ENCODE measurements at places on chromosomes 16 and 17.

DNA sequence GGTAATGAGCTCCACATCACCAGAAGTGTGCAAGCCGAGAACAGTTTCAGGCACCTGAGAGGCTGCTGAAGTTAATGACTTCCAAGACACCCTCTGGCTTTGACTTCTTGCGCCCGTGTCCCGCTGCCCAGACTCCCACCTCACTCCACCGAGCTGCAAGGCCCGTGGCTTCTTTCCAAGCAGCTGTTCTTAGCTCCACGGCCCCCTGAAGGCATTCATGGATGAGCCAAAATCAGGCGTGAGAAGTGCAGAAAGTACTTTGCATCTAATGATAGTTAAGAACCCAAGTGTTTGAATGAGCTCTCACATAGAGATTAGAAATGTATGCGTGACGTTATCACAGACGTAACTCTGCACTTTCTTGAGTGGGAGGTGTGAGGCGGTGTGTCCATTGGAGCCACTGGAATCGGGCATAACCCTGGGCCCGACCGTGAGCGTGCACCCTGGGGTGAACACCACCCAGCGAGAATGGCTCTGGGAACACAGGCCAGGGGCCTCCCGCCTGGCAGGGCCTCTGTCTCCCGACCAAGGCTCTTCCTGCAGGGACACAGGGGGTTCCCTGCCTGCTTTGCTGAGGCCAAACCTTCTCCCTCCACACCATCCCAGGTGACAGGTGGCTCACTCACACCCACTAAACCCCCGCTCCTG, 11.0 kb downstream of the NPTX1 start:
- peaks cover 28% of the 10 kb centered on the region for H3K27me3 ChIP-seq
- H3K27ac ChIP-seq, result no peak overlapping the region
- no peak overlapping the region for H3K4me3 ChIP-seq
- H3K4me1 ChIP-seq, result peaks cover 12% of the 10 kb centered on the region

- H3K4me1 ChIP-seq, result peaks cover 16% of the 10 kb centered on the region
- H3K27me3 ChIP-seq, result no peaks in the 10 kb centered on the region
- DNase-seq, result peak; percentile 88
- H3K36me3 ChIP-seq, result no peaks in the 10 kb centered on the region
Observed at GRCh38 chr17:38748149-38748891, at the start of gene PCGF2. Gene PCGF2, minus strand, starts transcription at chr17:38748336. Its CDS starts 7,934 bp downstream, at chr17:38740402.

GRCh38 chr16:75745242-75745641, 19.0 kb upstream of the CPHXL start:
- DNase-seq, result no peak
- H3K27ac ChIP-seq, result no peak overlapping the region
- H3K36me3 ChIP-seq, result no peaks in the 10 kb centered on the region
- no peaks in the 10 kb centered on the region for H3K4me1 ChIP-seq
- H3K4me3 ChIP-seq, result no peak overlapping the region

DNA sequence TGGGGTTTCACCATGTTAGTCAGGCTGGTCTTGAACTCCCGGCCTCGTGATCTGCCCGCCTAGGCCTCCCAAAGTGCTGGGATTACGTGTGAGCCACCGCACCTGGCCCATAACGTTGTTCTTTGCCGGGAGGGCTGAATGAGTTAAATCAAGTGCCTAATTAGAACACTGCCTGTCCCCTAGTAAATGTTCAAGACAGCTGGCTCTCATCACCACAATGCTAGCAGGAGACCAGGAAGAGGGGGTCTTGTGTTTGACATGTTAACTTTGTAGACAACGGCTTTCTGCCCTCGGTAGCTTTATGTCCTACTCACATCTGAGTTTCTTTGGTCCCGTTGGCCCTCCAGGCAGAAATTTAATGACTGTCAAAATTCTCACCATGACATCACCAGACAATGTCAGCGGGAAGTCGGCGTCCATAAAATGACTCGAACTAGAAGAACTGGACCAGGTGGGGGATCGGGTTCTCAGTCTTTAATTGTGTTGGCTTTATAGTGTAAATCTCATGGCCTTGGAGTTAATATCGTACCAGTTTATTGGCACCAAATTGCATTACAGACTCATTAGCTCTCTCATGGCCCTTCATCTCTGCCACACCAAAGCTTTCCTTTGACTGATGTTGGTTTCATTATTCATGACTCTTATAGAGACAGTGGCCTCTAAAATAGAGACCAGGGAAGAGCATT, 11.4 kb upstream of the ITPRIPL2 start:
- DNase-seq, result no peak
- no peak overlapping the region for H3K4me3 ChIP-seq
- H3K4me1 ChIP-seq, result no peaks in the 10 kb centered on the region
- no peak overlapping the region for H3K27ac ChIP-seq
- no peaks in the 10 kb centered on the region for H3K27me3 ChIP-seq

GRCh38 chr16:69294051-69294450, 17.1 kb upstream of the VPS4A start:
- no peak for DNase-seq
- H3K27me3 ChIP-seq, result no peaks in the 10 kb centered on the region
- H3K4me1 ChIP-seq, result no peaks in the 10 kb centered on the region

DNA sequence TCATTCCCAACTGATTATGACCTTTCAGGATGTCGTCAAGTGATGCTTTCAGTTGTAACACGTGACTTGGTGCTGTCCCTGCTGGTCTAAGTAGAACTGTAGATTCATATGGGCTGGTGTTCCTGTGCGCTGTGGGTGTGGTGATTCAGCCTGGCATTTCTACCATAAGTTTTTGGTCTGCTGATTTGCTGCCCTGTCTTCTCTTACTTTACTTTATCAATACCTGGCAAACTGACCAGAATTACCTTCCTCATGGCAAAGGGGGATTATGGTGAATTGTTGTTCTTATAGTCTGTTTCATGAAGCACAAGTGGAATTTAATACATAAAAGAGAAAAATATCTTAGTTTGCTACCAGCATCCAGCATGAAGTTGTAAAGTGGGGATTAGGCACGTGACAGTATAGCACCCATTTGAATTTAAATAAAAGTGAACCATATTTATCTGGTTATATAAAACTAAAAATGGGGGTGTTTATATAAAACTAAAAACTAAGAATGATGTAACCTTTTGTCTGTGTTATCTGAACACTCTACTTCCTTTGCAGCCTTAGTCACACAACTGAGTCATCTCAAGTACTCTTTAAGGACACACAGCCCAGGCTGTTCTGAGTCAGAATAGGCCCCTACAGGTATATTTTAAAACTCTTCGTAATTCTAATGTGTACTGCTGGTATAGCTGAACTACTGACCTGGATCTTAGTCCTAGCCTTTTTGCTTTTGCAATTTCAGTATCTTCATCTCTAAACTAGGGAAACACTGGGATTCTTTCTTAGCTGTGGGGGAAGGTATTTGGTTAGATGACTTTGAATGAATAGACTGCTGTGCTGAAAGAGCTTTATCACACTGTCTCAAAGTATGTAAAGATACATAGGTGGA, 28.3 kb downstream of the TTC19 start:
- H3K4me3 ChIP-seq, result no peak overlapping the region
- no peak for DNase-seq
- H3K27ac ChIP-seq, result peak overlapping the region; percentile 80
- H3K27me3 ChIP-seq, result no peaks in the 10 kb centered on the region
- peaks cover 4% of the 10 kb centered on the region for H3K4me1 ChIP-seq
- H3K36me3 ChIP-seq, result peaks cover 10% of the 10 kb centered on the region
